Hypothalamus (tissue), 51 donors: ENCODE measurements at places on chromosomes 7 and 10.

DNA sequence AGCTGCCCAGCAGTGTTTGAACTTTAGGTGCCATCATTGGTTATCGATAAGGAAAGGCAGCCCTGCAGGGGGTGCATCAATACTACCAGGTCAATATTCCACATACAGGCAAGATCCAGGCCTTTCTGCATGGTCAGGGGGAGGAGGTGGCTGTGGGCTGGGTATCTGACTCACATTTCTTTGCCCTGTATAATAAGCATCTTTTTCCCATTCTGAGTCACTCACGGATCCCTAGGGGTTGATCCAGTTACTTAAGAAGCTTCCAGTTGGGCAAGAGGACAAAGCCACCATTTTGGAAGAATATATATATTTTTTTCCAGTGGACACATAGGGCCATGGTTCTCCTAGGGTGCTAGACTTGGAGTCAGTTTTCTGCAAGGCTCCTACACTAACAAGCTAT, 114.2 kb upstream of the HABP2 start:
- no peak for DNase-seq

DNA sequence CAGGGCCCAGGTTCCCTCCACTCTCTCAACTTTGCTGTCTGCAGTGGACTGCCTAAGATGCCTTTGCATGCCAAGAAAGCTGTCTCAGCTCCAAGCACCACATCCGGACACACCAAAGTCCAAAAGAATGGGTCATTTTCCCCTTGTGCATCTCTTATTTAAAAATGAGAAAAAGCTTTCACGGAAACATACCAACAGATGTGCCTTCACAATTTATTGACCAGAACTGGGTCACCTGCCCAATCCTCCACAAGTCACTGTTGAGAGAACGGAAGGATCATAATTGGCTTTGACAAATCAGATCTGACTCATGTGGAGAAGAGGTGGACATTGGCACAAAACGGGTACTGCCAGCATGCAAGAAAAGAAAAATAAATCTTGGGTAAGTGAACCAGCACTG, 258.3 kb downstream of the SNX13 start:
- DNase-seq, result no peak

DNA sequence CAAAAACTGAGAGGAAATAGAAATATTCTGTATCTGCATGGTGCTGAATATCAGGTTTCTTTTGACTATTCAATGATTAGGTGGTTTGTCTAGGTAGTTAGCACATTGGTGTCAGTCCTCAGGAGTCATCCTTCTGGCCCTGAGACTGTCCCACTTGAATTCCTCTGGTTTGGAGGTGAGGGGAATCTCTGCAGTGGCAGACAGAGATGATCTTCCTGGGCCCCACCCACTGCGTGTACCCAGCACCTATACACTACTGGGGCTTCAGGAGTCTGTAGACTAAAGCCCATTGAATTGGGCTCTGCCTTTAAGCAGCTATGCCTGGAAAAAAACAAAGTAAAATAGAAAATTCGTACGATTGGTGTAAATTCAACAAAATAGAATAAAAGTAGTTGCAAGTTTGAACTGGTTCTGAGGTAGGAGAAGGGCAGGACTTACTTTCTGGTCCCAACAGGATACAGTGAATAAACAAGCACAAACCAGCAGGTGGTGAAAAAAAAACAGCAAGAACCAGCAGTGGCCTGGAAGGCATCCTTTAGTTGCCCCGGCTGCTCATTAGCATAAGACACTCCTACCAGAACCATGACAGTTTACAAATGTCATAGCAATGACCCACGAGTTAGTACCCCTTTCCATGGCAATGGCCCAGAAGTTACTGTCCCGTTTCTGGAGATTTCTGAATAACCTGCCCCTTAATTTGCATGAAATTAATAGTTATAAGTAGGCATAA, 1.7 kb downstream of the LIPM start:
- no peak for DNase-seq

DNA sequence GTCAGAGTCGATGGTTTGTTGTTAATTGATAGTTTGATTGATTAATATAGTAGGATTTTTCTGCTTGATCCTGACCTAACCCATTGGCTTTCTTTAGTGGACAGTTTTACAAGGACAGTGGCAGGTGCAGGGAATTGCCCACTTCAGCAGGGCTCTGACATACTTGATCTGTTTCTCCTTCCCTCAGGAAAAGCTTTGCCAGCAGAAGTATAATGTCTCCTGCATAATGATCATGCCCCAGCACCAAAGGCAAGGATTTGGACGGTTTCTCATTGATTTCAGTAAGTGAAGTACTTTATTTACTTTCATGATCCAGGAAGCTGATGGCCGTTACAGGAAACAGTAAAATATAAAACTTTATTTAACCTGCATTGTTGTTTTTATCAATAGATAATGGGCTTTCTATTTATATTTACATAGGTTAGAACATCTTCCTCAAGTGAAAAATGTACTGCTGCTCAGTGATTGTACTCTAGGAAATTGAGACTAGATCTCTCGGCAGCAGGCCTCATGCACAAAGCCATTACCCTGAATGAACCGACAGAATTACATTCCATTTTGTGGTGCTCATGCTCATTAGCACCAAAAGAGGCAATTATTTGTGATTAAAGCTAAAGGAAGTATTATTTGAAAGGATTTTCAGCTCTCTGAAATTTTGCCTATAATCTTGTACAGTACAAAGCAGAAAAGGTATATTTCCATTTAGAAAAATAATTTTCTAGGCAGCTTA, 122.5 kb upstream of the SAMD8 start:
- DNase-seq, result no peak

GRCh38 chr7:88042157-88042556, 108.1 kb downstream of the ADAM22 start:
- no peak for DNase-seq

DNA sequence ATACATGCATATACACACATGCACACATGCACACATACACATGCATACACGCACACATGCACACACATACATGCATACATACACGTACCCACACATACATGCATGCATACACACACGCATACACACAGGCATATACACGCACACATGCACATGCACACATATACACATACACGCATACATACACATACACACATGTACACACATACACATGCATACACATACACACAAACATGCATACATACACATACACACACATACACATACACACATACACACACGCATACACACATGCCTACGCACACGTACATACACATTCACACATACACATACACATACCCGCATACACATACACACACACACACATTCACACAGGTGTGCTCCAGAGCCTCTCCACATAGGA, 81.0 kb upstream of the KMT2E start:
- DNase-seq, result no peak

GRCh38 chr10:116098411-116099022, 174.5 kb downstream of the GFRA1 start:
- DNase-seq, result no peak

DNA sequence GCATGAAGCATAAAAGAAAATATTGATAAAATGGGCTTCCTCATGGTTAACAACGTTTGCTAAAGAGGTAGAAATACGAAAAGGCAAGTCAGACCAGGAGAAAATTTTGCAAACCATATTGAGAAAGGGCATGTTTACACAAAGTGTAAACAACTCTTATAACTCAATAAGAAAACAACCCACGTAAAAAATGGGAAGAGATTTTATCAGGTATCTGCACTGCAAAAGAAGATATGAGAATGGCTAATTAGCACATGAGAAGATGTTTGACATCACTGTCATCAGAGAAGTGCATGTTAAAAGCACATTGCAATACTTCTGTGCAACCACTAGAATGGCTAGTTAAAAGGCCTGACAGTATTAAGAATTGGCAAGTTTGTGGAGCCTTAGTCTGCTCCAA, 99.5 kb downstream of the VPS50 start:
- DNase-seq, result no peak

DNA sequence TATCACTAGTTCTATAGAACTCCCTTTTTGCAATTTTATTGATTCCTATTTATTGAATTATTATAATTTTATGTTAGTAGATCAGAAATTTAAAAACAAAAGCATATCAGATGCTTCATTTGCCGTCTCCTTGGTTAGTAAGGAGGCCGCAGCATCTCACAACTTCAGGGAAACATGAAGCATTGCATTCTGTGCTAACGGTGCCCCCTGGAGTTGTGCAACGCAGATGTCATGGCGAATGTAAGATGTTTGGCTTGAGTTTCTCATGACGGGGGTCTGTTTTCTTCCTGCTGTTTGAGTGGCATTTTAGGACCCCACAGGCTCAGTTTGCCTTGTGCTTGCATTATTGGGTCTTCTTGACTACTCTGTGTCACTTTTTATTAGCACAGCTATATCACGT, 124.8 kb downstream of the CNNM2 start:
- no peak for DNase-seq

- no peak for DNase-seq
These were observed 9.9 kb downstream of the WDR86 start for GRCh38 chr7:151399906-151400305.

DNA sequence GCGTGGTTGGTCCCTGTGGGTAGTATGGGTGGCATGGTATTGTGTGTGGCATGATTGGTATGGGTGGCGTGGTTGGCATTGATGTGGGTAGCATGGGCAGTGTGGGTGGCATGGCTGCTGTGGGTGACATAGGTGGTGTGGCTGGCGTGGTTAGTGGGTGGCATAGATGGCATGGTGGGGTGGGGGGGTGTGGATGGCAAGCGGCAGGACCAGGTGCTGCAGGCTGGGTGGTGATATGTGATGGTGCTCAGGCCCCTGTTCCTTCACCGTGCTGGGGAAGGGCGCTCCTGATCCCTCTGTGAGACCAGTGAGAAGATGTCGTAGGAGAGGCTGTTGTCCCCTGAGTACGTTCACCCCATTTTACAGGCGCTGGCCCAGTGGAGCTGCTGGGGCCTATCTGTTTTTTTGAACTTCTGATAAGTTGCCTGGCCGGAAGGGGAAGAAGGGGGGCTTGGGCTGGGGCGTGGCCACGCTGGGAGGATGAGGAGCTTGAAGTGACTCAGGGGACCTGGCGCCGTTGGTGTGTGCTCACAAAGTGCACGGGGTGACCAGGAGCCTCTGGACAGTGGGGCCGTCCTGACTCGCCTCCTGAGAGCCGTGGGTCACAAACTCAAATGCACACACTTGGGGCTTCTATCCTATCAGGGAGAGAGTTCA, 17.5 kb downstream of the INPP5A start:
- no peak for DNase-seq

DNA sequence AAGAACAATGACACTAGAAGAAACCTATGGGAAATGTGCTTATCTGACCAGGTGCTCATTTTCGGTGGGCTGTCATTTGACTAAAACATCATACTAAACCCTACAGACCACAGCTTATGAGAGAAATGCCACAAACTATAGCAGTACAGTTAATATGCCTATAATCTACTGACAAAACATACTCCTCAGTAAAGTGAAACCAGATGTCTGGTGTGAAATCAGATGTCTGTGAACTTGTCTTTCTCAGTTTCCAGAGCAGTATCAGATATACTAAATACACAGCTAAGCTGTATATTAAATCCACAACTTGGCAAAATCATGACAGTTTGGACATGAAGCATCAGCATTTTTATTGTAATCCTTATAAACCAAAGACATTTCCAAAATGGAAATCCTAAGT, 3.3 kb downstream of the IMMP2L start:
- no peak for DNase-seq

- peak; percentile 73 for DNase-seq
These were observed 578 bp downstream of the ZMYND11 start for GRCh38 chr10:135601-136464.

- no peak for DNase-seq
These were observed 138.5 kb upstream of the PRKCQ start for GRCh38 chr10:6718550-6718949.
